Endothelial cell of umbilical vein (primary cell): ENCODE measurements at places on chromosomes 1 and 21. TPM values are rescaled to one million over a fixed set of nuclear protein-coding genes. Genes with fewer than 3 reads are reported as not detected.

RNU1-1 gene
- 1,319 and 2,019 TPM in 2 replicates for total RNA-seq

DNA sequence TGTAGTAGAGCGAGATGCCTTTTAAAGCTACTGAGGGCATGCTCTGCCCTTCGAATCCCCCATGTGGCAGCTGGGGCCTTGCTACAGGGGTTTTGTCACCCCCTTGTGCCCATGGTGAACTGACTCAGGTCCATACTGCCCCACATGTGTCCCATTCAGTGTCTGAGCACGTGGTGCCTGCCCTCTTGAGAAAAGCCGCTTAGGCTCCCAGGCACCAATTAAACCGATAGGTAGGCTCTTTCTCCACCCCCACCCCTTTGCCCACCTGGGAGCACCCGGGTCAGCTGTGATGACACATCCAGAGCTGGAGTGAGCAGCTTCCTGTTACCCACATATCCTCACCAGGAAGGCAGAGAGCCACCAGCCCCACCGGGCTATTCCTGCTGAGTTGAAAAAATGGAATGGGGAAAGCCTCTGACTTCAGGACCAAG lies 30.5 kb downstream of the TMCC2 start:
- no peaks in the 10 kb centered on the region for H3K27me3 ChIP-seq
- H3K27ac ChIP-seq: no peak overlapping the region
- H3K36me3 ChIP-seq: no peaks in the 10 kb centered on the region
- H3K4me1 ChIP-seq: peaks cover 18% of the 10 kb centered on the region
- no peak for DNase-seq

DNA sequence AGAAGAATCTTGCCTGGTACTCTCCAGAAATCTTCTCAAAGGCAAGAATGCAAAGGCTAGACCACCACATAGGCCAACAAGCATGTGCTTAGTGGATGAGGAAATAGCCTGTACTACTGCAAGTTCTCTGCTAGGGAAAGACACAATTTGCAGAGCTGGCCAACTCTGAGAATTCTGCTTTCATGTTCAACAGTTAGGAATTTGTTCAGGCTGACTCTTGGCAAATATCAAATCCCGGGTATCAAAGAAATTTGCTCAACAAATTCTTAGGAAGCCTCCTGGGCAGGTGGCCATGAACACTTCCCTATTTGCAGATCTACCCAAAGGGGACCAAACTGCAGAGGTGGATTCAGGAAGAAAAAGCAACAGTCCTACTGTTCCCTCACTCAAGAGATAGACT lies 15.0 kb upstream of the H3-3A start:
- no peak for DNase-seq
- H3K27me3 ChIP-seq: peaks cover 15% of the 10 kb centered on the region
- no peak overlapping the region for H3K4me3 ChIP-seq
- H3K4me1 ChIP-seq: no peaks in the 10 kb centered on the region
- H3K27ac ChIP-seq: no peak overlapping the region

GRCh38 chr1:30524840-30525617 lies 198.4 kb downstream of the MATN1 start:
- H3K27ac ChIP-seq: no peak overlapping the region
- no peak for DNase-seq
- H3K4me1 ChIP-seq: no peaks in the 10 kb centered on the region

DNA sequence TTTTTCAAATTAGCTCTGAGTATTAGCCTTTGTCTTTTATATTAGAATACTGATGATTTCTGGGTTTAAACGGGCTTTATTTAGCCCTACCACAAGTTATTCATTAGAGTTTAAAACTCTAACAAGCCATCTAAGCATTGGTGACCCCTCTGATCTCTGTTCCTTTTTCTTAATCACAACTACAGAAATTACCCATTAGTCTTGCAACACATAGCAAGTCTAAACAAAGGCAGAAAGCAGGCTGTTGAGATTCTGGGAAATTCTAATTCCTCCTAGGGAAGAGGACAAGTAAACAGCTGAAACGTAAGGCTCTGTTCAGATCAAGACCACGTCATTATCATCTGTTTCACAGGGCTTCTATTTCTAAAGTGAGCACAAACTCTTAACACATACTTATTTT lies 491.2 kb upstream of the ZRANB2 start:
- DNase-seq: no peak
- H3K27ac ChIP-seq: no peak overlapping the region
- H3K4me1 ChIP-seq: no peaks in the 10 kb centered on the region

- H3K27me3 ChIP-seq: peaks cover 4% of the 10 kb centered on the region
- H3K4me3 ChIP-seq: no peak overlapping the region
- no peaks in the 10 kb centered on the region for H3K36me3 ChIP-seq
- DNase-seq: no peak
These were observed 39.8 kb upstream of the SELENON start for GRCh38 chr1:25760122-25760719.

DNA sequence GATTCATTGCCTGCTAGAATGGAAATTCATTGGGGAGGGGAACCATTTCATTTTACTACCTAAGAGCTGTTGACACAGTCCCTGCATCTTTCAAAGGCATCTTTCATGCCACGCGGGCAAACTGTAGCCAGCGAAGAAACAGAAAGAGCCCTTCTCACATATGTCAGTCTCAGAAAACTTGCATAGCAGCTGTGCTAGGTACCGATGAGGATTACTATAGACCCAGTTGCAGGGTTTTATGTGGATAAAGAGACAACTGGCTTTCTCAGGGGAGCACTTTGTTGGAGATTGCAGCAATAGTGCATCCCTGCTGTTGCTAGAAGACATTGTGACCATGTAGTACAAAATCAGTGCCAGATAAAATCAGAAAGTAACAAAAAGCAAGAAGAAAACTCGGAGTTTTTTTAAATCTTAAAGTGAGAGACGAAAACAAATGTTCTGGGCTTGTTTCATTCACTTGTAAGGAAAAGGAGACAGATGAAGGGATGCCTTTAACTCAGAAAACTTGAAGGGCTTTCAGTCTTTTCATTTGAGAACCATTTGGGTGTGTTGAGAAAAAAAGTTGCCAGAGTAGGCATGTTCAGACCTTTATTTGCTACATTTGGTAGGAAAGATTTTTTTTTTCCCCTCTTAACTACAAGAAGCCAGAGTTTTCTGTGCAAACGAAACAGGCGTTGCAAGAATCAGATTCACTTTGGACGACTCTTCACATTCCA lies 804.1 kb downstream of the USP25 start:
- H3K27me3 ChIP-seq: no peaks in the 10 kb centered on the region
- H3K4me3 ChIP-seq: no peak overlapping the region
- no peak overlapping the region for H3K27ac ChIP-seq
- no peak for DNase-seq
- H3K4me1 ChIP-seq: peaks cover 59% of the 10 kb centered on the region
